ENCODE measurements at places on chromosomes 2 and 18.

GRCh38 chr2:37271376-37272067 is 40.1 kb downstream of the NDUFAF7 start:
- DNase-seq: no peak

DNA sequence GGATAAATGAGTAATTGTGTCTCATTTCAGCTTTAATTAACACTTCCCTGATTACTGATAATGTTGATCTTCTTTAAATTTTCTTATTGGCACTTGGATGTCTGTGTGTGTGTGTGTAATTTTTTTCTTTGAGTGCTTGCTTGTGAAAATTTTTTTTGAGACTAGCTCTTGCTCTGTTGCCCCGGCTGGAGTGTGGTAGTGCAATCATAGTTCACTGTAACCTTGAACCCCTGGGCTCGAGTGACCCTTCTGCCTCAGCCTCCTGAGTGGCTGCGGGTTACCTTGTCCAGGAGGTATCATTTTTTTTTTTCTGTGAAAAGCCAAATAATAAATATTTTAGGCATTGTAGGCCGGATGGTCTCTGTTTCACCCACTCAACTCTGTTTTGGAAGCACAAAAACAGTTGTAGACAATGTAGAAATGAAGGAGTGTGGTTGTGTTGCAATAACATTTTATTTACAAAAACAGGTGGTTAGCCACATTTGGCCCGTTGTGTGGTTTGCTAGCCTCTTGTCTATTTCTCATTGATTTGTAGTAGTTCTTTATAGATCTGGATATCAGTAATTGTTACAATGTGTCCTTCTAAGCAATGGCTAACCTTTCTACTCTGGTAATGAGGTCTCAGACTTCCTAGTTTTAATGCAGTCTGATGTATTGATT is 7.9 kb downstream of the IL1RL2 start:
- DNase-seq: no peak

DNA sequence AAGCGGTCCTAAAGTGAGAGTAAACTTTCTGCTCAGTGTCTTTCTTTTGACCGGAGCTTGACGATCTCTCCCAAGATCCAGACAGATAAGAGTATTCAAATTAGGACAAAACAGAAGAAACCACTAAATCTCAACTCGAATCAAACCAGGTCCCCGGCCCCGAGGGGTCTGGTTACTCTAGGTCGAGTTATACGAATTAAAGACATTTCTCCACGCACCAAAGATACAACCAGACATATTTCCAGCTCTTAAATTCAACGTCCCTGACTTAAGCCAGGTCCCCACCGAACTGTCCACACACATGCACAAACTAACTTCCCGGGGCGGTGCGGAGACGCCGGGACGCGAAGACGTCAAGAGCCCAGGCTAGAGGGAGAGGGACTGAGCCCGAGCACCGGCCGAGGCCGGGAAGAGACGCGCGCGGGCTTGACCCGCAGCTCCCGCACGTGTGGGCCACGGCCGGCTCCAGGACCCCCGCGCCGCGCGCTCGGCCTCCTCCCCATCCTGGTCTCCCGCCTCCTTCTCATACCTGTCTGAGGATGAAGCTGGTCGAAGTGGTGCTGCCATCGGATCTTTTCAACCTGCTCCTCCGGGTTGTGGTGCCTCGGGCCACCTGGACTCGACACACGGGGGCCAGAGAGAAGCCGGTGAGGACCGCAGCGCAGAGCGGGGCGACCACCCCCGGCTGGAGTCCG is 896 bp downstream of the CACNB4 start:
- no peak for DNase-seq

- DNase-seq: no peak
Observed at GRCh38 chr2:110114831-110115255, 779 bp downstream of the MALL start.

- no peak for DNase-seq
Observed at GRCh38 chr2:112949456-112949855, 28.4 kb upstream of the IL36G start.

- DNase-seq: no peak
Observed at GRCh38 chr2:233108611-233109490, 48.7 kb downstream of the INPP5D start.

- DNase-seq: no peak
Observed at GRCh38 chr18:55147791-55148190, 188.5 kb upstream of the CCDC68 start.

DNA sequence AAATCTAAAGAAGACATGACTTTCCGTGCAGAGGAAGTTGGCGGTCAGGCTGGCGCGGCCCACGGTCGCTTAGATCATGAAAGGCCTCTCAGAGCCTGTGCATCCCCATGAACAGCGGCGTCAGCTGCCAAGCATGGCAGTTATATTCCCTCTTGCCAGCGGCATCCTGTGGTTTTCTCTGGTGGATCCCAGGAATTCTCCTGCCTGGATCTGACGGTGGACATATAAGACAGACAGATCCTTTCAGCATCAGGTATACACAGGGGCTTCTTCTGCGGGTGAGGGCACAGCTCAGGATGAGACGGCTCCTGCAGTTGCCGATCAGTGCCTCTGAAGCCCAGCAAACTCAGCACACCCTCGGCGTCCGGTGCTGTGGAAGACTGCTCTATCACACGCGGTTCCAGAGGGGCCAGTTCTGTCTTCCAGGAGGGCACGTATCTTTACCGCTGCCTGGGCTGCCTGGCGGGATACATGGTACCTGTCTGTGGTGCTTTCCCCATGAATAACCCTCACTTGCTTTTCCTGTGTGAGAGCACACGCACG is 157.8 kb downstream of the LDLRAD4 start:
- no peak for DNase-seq

DNA sequence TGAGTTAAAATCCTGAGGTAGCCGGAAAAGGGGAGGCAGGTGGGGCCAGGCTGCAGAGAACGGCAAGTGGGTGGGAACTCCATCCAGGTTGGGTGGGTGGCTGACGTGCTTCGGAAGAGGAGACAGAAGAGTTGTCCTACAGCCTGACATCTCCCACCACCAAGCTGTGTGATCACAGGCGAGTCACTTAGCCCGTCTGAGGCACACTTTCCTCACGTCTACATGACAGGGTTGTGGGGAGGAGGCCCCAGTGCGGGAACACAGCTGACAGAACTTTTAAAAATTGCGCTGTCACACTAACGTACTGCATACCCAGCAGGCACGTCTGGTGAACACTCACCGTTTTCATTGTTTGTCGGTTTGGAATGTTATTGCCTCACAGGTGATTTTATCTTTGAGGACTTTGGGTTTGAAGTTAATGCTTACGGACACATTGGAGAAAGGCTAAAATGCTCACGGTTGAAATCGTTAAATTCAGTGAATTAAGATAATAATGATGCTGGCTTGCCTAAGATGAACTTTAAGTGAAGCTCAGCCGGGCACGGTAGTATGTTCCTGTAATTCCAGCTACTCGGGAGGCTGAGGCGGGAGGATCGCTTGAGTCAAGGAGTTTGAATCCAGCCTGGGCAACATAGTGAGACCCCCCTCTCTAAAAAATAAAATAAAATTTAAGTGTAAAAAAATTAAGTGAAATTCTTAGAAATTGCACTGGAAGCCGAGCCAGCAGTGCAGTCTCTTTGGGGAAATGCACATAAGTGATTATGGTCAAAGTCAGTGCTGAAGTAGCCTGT is 8.9 kb downstream of the EMILIN2 start:
- DNase-seq: no peak

- DNase-seq: no peak
Observed at GRCh38 chr2:79005216-79005615, 20.3 kb upstream of the REG3G start.

DNA sequence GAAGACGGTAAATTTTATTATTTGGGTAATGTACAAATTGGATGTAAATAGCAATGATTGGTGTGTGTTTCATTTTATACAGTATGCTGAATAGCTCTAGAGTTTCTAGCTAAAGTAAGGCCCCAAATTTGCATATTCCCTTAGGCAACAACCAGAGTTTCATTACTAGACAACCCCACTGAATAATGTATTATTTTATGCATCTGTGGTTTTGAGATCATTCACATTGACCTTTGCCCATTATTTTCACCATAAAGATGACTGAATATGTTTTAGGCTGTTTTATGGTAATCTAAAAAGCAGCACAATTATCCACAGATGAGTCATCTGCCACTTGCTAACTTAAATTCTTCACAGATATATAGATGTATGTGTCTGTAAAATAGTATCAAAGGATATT is 44.5 kb upstream of the C2orf74 start:
- DNase-seq: no peak

- no peak for DNase-seq
Observed at GRCh38 chr18:6333981-6334380, 80.7 kb downstream of the L3MBTL4 start.

DNA sequence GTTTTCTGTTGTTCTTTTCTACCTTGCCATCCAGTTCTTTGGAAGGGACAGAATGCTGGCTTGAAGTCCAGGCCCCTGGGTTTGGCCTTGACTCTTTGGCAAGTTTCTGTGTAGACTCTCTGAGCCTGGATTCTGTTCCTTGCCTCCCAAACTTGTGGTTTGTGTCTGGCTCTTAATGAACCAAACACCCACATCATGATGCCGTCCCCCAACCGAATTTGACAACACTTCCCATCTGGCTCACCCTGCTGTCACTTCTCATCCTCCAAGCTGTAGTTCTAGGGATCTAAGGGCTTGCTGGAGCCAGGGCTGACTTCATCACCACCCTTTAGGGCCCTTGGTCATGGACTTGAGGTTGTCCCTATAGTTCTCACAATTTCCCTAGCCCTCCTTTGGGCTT is 68.9 kb upstream of the CELF4 start:
- DNase-seq: no peak

DNA sequence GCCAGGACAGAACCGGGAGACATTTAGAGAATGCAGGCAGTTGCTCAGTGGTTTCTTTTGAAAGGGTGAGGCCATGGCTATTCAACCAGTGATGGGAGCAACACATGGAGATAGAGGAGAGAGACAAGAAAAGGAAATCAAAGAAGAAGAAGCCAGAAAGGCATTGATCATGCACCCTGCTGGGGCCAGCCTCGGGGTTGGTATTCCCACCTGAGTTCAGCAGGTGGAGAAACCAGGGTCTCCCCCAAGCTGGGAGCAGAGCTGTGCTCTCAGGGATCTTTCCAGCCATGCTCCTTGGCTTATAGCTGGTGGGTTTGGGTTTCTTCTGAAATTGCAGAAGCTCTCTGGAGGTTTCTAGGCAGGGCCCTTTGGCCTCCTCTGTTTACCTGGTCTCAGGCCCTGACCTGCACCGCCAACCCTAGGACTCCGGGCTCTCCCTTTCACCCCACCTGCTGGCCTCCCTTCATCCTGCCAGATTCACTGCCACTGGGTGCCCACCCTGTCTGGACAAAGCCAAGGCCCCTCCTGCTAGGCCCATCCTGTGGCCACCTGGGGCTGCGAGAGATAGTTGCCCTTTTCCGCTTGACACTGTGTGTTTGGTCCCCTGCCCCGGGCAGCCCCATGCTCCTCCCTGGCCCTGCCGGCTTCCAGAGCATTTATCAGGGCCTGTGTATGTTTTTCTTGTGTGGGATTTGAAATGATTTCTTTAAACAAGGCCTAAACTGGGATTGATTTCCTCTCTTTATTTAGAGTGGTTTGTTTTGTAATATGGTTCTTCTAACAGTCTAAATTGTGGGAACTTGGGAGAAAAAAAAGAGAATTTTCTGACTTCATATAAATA is 126.7 kb downstream of the DDX1 start:
- DNase-seq: no peak

DNA sequence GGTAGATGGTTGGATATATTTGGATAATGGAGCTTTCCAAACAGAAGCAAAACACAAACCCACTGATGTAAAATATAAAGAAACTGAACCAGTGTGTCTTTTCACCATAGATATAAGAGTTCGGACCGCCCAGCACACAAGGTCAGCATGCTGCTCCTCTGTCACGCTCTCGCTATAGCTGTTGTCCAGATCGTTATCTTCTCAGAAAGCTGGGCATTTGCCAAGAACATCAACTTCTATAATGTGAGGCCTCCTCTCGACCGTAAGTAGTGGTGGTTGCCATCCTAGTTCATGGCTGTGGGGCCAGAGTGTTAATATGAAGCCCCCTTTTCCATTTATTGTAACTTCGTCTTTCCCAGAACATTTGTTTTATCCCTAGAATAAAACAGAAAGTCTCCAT is 125.2 kb upstream of the LYPD6 start:
- no peak for DNase-seq

- no peak for DNase-seq
Observed at GRCh38 chr18:12282442-12283039, 25.5 kb upstream of the TUBB6 start.

DNA sequence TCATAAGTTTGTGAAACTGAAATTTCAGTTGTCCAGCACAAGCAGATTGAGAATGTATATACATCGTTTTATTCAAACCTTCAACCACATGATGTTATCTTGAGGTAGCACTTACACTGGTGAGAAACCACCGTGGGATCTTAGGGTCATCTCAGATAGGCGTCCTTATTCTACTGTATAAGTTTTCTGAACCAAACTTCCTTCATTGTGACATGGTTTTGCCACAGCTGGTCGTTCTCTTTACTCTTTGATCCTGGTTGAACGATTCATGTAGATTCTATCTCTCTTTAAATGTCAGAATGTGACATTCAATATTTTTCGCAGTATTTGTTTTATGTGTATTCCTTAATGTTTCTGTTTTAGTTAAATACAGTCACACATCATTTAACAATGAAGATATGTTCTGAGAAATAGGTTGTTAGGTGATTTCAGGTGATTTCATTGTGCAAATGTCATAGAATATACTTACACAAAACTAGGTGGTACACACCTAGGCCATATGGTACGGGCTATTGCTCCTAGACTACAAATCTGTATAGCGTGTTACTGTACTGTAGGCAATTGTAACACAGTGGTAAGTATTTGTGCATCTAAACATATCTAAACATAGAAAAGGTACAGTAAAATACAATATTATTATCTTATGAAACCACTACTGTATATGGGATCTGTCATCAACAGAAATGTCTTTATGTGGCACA is 17.9 kb upstream of the ARHGAP25 start:
- no peak for DNase-seq

DNA sequence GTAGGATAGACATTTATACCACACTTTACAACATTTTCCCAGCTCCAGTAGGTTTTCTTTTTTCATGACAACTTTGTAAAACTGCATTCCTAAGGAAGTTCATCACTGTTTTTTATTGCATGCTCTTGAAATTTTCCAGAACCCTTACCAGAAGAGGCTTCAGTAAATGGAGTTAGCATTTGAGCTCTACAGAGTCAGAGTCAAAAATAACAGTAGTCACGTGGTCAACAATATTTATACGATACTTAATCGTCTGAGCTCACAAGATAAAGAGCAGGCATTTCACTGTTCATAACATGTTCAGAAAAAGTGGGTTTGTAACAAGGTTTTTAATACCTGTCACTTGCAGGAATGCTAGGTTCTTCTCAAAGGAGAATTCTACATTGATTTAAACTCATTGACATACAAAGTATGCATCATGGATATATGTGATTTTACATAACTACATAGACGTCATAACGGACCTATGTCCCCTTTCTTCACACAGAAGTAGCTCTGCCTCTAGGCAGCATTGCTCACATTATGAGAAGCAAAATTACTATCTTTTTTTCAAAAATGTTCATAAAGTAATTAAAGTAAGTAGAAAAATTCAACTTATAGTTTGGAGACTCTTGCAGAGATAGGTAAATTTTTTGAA is 187.0 kb upstream of the COL3A1 start:
- DNase-seq: no peak

DNA sequence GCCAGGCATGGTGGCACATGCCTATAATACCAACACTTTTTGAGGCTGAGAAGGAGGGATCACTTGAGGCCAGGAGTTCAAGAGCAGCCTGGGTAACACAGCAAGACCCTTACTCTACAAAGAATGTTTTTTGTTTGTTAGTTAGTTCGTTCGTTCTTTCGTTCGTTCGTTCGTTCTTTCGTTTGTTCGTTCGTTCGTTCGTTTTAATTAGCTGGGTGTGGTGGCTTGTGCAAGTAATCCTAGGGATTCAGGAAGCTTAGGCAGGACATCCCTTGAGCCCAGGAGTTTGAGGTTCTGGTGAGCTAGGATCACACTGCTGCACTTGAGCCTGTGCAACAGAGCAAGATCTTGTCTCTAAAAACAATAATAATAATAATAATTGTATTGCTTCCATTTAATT is 98.7 kb downstream of the MARCO start:
- DNase-seq: no peak
